ENCODE measurements at places on chromosomes 3 and 15. TPM values are rescaled to one million over a fixed set of nuclear protein-coding genes. Genes with fewer than 3 reads are reported as not detected.
A peak's percentile ranks its signal among the peaks of the same experiment; 100 is the strongest.

- H3K36me3 ChIP-seq, result no peaks in the 10 kb centered on the region
- H3K27me3 ChIP-seq, result no peaks in the 10 kb centered on the region
- DNase-seq, result no peak
- H3K4me1 ChIP-seq, result no peaks in the 10 kb centered on the region
- H3K27ac ChIP-seq, result no peak overlapping the region
- H3K4me3 ChIP-seq, result no peak overlapping the region
Measured at GRCh38 chr3:5463991-5464390, 276.5 kb downstream of the EDEM1 start.

- H3K27me3 ChIP-seq, result no peaks in the 10 kb centered on the region
- no peaks in the 10 kb centered on the region for H3K36me3 ChIP-seq
- H3K4me3 ChIP-seq, result no peak overlapping the region
- no peak overlapping the region for H3K27ac ChIP-seq
Measured at GRCh38 chr15:48530528-48530927, 115.0 kb downstream of the FBN1 start.

DNA sequence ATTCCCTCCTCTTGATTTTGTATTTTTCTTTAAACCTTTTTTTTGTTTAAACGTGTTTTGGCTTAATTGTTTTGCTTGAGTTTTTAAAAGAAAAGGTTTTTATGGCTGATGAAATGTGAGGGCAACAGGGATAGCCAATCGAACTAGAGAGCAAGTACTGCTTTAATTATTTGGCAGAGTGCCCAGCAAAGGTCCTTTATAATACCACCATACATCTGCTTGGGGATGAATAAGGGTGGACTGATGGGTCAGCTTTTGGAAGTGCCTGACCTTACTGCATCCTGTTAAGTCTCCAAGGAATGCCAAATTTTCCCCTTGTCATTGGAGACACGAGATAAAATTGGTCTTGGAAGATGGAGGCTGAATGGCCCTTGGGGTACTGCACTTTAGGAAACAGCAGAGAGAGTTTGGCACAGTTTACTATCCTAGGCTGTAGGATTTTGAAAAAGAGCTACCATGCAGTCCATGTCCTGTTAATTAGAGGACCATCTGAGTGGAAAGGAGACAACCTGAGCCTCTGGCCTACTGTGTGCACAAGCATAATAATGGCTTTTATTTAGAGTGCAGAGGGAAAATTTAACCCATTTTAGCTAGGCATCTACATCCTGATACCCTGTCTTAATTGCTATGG is 19.8 kb upstream of the MTHFS start:
- no peaks in the 10 kb centered on the region for H3K27me3 ChIP-seq
- no peak overlapping the region for H3K4me3 ChIP-seq
- peak; percentile 32 for DNase-seq

DNA sequence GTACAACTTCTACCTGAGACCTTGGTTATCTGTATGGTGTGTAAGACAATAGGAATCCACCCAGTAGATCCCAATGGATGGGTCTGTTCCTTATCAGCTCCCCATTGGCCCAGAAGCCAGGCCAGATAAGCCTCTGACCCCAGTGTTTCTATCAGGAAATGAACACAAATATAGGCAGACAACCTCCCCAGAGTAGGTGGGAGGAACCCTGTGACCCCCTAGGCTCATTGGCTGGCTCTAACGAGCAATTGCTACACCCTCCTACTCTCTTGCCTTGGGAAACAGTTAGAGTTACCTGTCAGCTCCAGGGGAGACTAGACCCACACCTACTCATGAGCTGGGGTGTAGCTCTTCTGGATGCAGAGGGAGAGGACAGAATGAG is 299.9 kb downstream of the UACA start:
- no peak overlapping the region for H3K4me3 ChIP-seq
- no peaks in the 10 kb centered on the region for H3K27me3 ChIP-seq
- no peaks in the 10 kb centered on the region for H3K36me3 ChIP-seq
- H3K27ac ChIP-seq, result no peak overlapping the region

GRCh38 chr3:160001850-160002623 is 13.4 kb downstream of the IL12A start:
- no peak overlapping the region for H3K27ac ChIP-seq
- H3K27me3 ChIP-seq, result no peaks in the 10 kb centered on the region
- H3K4me1 ChIP-seq, result peaks cover 10% of the 10 kb centered on the region
- DNase-seq, result no peak
- no peaks in the 10 kb centered on the region for H3K36me3 ChIP-seq
- H3K4me3 ChIP-seq, result no peak overlapping the region

DNA sequence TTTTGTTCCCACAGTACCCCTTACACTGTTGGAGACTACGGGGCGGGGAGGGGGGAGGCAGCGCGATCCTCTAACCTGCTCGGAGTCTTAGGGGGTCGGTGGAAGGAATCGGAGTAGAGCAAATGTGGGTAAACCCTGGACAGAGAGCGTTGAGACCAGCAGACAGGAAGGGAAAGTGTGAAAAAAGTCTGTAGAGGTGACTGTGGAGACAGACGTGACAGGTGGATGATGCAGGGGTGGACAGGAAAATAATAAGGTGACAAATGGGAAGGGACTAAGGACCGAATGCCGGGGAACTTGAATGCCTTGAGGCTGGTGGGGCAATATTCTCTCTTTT is 424 bp downstream of the EAF2 start:
- peaks cover 15% of the 10 kb centered on the region for H3K36me3 ChIP-seq
- H3K4me3 ChIP-seq, result peak overlapping the region; percentile 76
- peak overlapping the region; percentile 76 for H3K27ac ChIP-seq
- DNase-seq, result no peak
- H3K4me1 ChIP-seq, result no peaks in the 10 kb centered on the region

DNA sequence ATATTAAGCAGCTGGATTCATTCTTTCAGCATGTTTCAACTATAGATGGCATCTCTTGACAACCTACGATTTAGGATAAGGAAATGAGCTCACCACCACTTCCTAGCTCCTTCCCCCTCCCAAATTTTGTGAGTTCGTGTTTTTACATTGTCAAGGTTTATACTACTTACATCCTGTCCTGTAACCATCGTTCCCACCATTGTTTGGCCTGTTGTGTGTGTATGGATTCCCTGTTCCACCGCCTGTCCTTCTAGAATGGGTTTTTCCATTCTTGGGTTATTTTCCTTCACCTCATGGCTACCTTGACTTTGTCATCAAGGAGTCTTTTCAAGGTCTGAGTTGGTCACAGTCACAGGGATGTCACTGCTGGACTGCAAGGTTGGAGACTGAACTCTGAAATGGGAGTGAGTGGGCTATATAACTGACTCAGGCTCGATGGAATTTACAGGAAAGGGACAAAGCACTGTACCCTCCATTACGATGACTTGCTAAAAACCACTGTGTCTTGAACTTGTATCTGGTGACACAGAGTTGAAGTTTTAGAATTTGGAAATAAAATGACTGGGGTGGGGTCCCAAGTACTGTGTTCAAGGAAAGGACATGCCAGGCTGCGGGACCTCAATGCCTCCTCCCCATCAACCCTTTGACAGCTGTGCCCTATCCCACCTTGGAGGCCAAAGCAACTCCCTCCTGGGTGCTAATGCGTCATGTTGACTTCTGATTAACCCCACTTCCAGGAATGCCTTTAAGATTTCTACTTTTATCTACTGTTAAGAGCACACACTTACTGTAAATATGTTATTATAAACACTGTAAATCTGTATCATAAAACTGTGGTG is 66.8 kb upstream of the BLM start:
- H3K36me3 ChIP-seq, result no peaks in the 10 kb centered on the region
- no peaks in the 10 kb centered on the region for H3K4me1 ChIP-seq
- H3K4me3 ChIP-seq, result no peak overlapping the region
- no peak overlapping the region for H3K27ac ChIP-seq
- no peaks in the 10 kb centered on the region for H3K27me3 ChIP-seq

DNA sequence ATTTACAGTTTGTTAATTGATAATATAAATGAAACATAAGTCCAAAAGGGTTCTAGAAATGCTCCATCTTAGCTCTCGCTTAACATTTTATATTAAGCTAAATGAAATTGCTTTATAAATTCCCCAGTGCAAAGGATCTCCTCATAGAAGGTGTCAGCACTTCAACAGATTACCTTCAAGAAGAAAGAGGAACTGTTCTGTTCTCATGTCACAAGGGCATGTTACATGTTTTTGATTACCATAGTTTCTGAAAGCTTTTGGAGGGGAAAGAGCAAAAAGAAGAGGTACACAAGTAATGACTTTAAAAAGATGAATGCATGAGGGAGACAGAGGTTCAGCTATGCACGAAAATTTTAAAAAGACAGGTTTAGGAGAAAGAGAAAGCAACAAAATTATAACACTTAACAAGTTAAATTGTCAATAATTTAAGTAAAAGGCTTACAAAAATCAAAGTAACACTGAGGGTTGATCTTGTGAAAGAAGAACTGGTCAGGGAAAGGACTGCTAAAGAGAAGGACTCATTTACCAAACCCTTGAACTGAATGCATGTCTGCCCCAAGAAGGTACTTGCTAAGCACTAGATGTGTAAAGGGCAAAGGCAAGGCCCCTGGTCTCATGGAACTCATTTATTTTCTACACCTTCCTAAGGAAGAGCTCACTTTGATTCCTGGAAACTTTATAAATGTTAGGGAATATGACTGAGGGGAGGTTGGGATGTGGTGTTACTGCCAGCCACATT is 45.1 kb downstream of the CCDC191 start:
- H3K27me3 ChIP-seq, result peaks cover 4% of the 10 kb centered on the region
- H3K4me1 ChIP-seq, result no peaks in the 10 kb centered on the region
- no peak overlapping the region for H3K4me3 ChIP-seq
- no peaks in the 10 kb centered on the region for H3K36me3 ChIP-seq

The PCYT1A gene
- 17.7 TPM for total RNA-seq

The RTP1 gene
- total RNA-seq, result not detected

Data from SJCRH30 (cell line).